ENCODE measurements at places on chromosomes 12 and 14.

GRCh38 chr14:67532998-67533753, at the start of gene PLEKHH1:
PLEKHH1 (plus strand) TSS chr14:67533290; CDS start chr14:67541868, 8,578 bp downstream.
- peak; percentile 81 for DNase-seq

DNA sequence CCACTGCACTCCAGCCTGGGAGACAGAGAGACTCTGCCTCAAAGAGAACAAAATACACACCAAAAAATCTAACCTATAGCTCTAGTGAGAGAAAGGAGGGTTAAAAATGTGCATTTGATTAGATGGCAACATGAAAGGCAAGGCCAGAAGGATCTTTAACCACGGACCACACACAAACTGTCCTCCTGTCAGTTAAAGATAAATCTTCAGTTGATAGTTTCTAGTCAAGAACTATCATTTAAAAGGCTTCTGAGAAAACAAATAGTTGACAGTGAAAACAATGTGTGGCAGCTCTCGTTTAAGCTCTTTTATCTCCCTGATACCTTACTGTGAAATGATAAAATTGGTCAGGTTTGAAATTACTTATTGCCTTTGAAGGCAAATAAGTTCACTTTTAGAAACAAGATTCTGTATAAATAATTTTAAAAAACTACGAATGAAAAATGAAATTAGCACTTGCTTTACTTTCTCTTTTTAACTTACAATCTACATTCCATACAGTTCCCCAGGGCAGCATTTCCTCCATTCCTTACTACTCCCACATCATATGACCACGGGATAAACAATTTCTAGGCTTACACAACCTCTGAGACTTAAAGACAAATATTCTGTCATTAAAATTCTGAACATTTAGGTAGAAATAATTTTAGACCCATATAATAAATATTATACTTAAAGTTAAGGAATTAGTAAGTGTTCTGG, 71.4 kb upstream of the GNPNAT1 start:
- DNase-seq = no peak

- no peak for DNase-seq
Observed at GRCh38 chr12:44960856-44961255, 84.7 kb upstream of the NELL2 start.

GRCh38 chr12:57551637-57552305, 1.9 kb downstream of the KIF5A start:
- no peak for DNase-seq

DNA sequence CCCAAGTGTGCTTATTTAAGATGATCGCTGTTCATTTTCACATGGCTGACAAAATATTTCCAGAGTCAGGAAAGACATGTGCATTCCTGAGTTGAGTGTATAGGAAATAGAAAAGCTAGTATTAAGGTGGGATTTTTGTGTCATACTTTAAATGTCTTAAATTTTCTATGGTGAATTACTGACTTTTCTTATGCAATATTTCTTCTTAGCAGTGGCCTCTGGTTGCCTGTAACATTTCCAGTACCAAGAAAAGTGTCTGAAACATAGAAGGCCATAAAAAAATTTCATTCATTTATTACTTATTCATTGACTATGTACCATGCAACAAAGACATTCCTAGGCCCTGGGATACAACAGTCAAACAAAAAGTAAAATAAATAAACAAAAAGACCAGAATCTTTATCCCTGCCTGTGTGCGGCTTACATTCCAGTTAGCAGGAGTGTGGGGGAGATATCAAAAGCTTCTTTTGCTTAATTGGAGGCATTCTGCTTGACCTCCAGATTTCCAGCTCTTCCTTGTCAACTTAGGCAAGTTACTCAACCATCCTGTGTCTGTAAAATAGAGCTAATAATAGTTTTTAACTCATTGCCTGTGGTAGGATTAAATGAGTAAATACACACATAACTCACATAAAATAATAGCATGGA, 216.3 kb upstream of the FLRT2 start:
- no peak for DNase-seq

- no peak for DNase-seq
Observed at GRCh38 chr12:130780880-130781575, 58.0 kb downstream of the STX2 start.
